SIG-M5 (cell line): ENCODE measurements at places on chromosomes 12 and 14.

- DNase-seq: no peak
Measured at GRCh38 chr14:104138098-104138717, at the start of gene KIF26A. Gene KIF26A, plus strand, starts transcription at chr14:104138587. Its CDS starts 136 bp downstream, at chr14:104138723.

- DNase-seq: no peak
Measured at GRCh38 chr12:76611533-76611932, 52.0 kb upstream of the OSBPL8 start.

DNA sequence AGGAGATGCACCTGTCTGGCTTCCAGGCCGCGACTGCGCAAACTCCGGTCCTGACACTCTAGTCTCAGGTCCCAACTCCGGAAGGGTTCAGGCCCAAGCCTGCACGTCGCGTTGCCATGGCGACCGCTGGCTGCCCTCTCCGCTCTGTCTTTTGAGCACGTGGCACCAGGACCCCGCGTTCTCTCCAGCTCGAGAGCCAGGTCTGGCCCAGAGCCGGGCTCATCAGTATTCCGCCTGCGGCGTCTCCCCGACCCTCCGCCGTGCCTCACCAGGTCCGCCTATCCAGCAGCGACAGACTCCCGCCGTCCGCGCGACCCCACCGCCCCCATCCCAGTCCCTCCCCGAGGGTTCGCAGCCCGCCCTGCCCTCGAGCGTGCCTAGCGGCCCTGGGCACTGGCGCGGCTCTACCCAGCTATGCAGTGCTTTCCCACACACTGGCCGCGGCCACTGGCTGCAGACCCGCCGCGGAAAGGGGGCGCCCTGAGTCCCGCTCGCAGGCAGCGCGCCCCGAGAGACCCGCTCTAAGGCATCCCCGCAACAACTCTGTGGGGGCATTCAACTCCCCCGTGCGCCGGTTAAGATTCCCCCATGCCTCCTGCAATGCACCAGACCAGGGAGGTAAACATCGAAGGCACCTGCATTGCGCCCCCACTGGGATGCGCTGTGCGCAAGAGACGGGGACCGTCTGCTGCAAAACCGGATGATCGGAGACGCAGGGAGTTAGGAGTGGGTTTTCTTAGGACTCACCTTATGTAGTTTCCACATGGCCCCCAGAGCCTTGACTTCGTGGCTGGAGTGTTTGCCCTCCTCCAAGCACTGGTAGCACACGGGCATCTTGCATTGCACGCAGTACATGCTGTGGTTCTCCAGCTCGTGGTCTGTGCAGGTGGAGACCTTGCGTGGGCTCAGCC, 1.3 kb downstream of the TRIM9 start:
- no peak for DNase-seq

- no peak for DNase-seq
Measured at GRCh38 chr14:51507906-51508511, 143.7 kb upstream of the FRMD6 start.

DNA sequence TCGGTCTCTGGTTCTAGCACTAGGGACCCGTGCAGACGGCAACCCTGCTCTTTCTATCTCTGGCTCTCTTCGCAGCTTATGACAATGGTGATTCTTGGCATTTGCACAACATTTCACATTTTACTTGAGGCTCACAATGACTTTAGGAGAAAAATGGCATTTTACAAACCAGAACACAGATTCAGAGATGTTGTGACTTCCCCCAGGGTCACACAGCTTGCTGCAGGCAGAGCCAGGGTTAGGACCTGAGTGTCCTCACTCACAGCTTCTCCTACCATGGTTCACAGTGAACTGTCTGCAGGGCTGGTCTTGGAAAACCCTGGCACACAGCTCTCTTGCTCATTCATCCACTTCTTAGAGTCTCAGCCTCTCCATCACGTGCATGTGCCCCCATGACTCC, 23.7 kb downstream of the P2RX7 start:
- no peak for DNase-seq
